Osteoblast (primary cell): ENCODE measurements at places on chromosomes 6 and 20. TPM values are rescaled to one million over a fixed set of nuclear protein-coding genes. Genes with fewer than 3 reads are reported as not detected.
A peak's percentile ranks its signal among the peaks of the same experiment; 100 is the strongest.

Gene SNPH
- total RNA-seq: 9.4 and 10.0 TPM in 2 replicates

Gene SYTL3
- 1.5 and 2.2 TPM in 2 replicates for total RNA-seq

Gene LGSN
- not detected in 2 replicates for total RNA-seq

Gene HLA-F
- total RNA-seq: 30.4 and 44.2 TPM in 2 replicates

Gene IYD
- total RNA-seq: not detected in 2 replicates

Gene PACRG
- total RNA-seq: 0.59 and 1.4 TPM in 2 replicates

GRCh38 chr6:164262348-164262747, 847.8 kb downstream of the QKI start:
- no peak for DNase-seq

GRCh38 chr6:72916906-72917305, 295.0 kb downstream of the KCNQ5 start:
- no peak for DNase-seq

DNA sequence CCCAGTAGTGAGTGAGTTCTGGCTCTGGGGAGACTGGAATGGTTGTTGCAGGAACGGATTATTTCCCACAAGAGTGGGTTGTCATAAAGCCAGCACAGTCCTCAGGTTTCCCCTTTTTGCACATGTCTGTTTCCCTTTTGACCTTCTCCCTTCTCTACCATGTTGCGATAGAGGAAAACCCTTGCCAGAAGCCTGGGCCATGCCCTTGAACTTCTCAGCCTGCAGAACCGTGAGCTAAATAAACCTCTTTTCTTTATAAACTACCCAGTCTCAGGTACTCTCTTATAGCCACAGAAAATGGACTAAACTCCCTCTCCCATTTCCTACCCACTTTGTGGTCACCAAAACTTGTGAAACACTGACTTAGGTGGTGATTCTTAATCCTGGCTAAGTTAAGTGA, 7.2 kb upstream of the PPP1R16B start:
- no peak for DNase-seq

DNA sequence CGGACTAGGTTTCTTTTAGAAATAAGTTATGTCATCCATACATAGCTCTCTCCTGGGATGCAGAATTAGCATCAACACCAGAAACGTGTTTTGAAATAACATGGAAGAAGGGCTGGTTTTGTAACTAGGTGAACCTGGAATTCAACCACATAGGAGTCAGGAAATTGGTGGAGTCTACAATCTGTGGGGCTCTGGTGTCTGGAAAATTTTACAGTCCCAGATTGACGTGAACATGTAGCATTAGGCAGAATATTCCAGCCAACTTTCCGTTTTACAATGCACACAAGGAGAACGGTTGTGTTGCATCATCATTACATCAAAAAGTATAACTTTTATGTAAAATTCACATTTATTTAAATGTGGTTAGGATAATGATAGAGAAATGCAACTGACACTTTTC, 1.9 kb downstream of the KCNQ5 start:
- no peak for DNase-seq

DNA sequence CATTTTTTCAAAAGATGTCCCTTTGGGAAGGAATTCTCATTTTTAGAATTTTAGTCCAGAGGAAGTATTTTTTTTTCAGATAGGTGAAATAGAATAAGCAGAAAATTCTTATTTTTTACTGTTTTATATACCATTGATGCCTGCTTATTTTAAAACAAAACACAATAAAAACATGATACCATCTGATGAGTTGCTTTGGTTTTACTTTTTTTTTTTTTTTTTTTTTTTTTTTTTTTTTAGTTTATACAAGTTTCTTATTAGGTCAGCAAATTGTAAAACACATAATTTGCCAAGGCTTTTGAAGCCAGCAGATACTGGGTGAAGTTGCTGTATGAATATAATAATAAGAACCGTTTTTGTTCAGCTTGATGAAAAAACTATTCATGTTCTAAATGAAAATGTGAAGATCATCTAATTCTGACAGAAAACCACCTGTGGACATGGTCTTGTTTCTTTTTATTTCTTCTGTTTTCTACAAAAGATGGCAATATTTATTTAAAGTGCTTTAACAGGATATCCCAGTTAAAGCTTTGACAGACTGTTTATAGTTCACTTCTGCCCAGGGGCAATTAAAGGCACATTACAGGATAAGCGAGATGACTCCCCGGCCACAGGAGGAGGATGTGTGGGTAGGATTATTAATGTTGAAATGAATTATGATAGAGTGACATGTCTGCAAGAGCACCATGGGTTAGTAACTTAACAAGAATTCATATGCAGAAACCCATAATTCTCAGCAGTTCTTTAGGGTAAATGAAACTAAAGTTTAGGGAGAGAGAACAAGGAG, 31.1 kb downstream of the MYB start:
- DNase-seq: peak; percentile 82

DNA sequence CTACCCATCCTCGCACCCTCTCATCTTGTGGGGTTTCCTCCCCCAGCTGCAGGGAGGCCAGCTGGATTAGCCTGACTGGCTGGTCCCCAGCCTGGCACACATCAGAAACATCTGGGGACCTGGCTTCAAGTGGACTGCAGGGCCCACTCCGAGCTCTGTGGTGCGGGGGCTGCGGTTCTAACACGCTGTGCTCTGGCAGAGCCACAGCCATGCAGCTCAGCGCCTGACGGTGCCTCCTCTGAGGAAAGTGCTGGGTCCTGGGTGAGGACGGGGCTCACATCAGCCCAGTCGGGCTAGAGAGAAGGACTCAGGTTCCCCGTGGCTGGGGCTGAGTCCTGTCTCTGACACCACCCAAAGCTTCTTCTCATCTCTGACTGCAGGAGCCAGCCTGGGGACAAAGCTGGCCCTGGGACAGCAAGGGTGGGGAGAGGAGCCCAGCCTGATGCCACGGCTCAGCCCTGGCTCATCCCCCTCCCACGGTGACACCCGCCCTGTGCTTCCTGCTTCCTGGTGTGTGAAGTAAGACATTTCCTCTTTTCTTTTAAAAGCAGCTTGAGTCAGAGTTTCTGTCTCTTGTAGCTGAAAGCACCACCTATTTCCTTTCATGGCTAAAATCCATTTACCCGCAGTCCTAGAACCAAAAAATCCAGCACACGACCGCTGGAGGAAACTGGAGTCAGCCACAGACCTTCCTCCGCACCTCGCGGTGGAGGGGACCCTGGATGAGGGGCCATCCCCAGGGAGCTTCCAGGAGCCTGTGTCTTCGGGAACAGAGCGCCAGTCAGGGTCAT, 127.4 kb upstream of the AFDN start:
- DNase-seq: no peak

- DNase-seq: no peak
These were observed 263.4 kb downstream of the NKAIN2 start for GRCh38 chr6:124066946-124067552.

DNA sequence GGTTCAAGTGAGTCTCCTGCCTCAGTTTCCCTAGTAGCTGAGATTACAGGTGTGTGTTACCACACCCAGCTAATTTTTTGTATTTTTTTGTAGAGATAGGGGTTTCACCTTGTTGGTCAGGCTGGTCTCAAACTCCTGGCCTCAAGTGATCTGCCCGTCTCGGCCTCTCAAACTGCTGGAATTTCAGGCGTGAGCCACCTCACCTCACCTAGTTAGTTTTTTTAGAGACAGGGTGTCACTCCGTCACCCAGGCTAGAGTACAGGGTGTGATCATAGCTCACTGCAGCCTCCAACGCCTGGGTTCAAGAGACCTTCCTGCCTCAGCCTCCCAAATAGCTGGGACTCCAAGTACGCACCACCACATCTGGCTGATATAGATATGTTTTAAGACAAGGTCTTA, 22.9 kb downstream of the SYTL3 start:
- no peak for DNase-seq

- peak; percentile 58 for DNase-seq
These were observed at the start of gene CLVS2 for GRCh38 chr6:122995921-122996793. Gene CLVS2 (plus strand): TSS chr6:122996235. CDS start chr6:122997778, 1,543 bp downstream.

GRCh38 chr20:6299456-6299855, 176.6 kb upstream of the FERMT1 start:
- no peak for DNase-seq

GRCh38 chr6:32799740-32800139, 17.1 kb downstream of the HLA-DOB start:
- peak; percentile 21 for DNase-seq

- DNase-seq: no peak
These were observed 4.5 kb downstream of the PRDM13 start for GRCh38 chr6:99611148-99611547.

DNA sequence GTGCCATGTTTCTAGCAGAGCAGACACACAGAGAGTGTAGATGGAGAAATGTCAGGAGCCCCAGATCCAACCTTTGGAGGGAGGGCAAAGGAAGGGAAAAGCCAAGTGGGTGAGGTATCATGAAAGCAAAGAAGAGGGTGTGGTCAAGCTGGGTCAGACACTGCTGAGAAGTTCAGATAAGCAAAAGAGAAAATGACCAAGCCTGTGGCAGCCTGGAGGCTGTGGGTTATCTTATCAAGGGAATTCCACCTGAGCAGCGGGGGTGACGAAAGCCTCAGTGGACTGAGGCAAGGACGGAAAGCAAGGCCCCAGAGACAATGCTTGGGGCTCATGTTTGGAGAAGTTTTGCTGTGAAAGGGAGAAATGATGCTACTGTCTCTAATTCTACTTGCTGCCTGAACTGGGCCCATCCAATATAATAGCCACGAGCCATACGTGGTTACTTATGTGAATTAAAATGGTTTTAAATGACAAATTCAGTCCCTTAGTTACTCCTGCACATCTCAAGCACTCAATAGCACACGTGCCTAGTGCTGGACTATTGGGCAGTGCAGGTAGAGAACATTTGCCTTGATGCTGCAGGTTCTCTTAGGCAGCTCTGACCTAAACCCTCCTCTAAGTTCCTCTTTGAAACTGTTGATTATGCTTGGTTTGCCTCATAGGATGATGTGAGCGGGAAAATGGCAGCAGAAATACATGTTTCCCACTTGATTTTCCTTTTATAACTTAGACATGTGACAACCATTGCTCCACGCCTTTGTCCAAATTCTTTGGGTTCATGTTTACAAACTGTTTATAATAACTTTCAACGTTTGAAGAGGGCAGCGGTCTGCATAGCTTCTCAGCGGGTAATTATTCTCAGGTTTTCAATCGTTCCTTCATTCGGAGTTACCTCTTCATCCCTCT, 63.7 kb downstream of the SLC22A23 start:
- DNase-seq: no peak

DNA sequence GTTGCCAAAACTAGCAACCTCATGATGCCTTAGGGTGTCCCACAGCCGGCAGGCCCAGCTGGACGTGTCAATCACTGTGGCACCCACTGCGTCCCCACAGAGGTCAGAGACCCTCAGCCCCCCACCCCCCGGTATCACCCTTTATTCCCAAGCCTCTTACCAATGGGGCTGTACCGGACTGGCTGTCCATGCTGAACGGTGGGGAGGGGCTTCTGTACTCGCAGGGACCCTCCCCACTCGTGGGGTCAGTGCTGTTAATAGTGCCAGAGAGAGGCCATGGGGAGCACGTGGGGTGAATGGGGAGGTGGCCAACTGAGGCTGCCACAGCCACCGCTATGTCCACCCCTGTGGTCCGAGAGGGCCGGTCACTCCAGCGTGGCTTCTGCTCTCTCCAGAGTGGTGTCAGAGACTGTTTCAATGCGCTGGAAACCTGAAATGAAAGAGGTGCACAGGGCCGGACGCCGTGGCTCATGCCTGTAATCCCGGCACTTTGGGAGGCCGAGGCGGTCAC, 68.6 kb downstream of the THBS2 start:
- DNase-seq: no peak

DNA sequence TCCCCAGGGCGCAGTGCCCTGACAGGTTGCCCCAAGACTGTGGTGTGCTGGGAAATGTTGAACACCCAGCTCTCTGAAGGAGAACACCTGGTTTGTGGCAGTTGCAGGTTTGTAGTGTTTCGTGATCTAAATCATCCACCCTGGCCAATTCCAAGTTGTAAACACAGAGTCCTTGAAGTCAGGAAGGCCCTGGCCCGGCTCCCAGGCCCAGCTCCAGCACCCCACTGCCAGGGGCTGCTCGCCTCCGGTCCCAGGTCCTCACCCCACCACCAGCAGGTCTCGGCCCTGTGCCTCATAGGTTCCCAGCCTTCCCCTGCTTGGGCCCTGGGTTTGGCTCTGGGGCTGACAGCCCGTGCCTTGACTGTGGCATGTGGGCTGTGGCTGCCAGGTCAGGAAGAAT, 121.4 kb upstream of the MLN start:
- no peak for DNase-seq

GRCh38 chr6:139580592-139581484, 206.4 kb upstream of the CITED2 start:
- DNase-seq: no peak

DNA sequence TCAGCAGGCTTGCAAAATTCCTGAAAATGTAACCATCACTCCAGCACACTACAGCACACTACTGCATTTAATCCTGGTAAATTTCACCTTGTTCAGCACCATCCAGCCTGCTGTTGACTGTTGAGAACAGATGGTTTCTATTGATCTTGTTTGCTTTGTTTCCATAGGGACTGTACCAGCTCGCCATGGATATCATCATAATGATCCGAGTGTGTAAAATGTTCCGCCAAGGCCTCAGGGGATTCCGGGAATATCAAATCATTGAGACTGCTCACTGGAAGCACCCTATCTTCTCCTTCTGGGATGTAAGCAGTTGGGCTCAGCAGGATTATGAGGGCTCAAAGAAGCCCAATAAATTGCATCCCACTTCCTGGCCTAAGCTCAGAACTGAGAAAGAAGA, 4.1 kb downstream of the CNBD2 start:
- no peak for DNase-seq

DNA sequence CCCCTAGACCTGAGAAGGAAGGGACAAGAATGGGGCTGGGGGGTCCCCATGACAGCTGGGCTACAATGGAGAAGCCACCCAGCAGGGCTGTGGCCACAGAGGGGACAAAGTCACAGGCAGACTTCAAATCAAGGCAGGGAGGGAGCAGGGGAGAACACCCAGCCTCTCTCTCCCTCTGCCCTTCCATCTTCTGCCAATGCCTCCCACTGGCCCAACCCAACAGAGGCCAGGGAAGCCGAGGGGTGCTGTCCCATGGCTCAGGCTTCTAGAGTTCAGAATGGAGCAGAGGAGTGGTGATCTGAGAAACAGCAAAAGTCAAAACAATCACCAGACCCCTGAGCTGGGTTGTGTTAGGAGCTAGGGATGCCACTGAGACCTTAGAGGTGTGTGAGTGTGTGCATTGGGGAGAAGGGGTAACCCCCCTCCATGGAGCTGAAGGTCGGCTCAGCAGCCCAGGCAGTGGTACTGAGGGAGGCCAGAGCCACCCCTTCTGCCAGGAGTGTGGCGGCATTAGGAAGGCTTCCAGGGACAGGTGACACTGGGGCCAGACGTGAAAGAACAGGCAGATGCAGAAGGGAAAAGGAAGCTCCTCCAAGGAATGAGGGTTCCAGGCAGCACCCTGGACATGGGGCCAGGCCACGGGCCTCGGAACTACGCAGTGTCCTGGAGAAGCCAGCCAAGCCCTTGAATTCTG, 12.0 kb downstream of the GLP1R start:
- DNase-seq: peak; percentile 4
